ENCODE measurements at places on chromosomes 11 and 22.

DNA sequence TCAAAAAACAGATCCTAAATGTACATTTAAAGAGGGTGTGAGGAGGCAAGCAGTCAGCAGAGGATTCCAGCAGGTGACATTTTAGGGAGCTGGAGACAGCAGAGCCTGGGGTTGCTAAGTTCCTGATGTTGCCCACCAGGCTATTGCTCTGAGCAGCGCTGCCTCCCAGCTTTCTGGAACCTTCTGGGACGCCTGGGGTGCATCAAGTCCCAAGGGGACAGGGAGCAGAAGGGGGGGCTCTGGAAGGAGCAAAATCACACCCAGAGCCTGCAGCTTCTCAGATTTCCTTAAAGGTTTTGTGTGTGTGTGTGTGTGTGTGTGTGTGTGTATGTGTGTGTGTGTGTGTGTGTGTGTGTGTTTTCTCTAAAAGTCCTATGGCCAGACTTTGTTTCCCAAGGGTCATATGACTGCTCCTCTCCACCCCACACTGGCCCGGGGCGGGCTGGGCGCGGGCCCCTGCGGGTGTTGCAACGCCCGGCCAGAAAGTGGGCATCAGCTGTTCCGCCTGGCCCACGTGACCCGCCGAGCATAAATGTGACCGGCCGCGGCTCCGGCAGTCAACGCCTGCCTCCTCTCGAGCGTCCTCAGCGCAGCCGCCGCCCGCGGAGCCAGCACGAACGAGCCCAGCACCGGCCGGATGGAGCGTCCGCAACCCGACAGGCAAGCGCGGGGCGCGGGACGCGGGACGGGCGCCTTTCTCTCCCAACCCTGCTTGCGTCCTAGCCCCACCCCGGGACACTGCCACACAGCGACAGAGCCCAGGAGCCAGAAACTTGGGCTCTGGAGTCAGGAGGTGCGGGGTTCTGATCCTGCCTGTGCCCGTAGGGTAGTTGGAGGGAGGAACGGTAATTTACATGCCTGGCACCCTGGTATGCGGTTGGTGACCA, at the start of gene HMOX1:
TSS of gene HMOX1 (plus strand) at position 560 of the 887 bp plus-strand sequence. CDS start at position 638, 78 bp downstream.
- DNase-seq = peak; percentile 42

DNA sequence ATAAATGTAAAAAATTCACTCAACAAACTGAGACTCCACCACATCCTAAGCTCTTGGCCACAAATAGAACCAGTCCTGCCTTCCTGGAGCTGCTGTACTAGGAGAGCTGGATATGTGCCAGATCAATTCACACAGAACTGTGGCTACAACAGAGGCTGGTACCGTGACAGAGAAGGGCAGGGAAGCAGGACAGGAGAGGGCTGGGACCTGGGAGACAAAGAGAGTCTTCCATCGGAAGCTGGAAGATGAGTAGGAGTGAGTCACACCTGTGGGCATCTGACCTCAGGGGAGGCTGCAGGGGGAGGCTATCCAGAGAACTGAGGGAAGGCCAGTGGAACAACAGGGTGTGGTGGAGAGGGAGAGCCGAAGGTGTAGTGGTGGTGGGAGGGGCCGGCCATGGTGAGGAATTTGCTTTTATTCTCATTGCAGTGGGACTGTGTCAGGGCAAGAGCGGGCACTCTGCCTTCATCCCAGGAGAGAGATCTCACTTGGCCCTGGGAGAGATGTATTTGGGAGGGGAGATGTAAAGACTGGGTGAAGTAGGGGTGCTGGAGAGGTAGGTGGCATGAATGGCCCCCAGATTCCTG, 1.9 kb upstream of the LTBP3 start:
- DNase-seq = no peak

DNA sequence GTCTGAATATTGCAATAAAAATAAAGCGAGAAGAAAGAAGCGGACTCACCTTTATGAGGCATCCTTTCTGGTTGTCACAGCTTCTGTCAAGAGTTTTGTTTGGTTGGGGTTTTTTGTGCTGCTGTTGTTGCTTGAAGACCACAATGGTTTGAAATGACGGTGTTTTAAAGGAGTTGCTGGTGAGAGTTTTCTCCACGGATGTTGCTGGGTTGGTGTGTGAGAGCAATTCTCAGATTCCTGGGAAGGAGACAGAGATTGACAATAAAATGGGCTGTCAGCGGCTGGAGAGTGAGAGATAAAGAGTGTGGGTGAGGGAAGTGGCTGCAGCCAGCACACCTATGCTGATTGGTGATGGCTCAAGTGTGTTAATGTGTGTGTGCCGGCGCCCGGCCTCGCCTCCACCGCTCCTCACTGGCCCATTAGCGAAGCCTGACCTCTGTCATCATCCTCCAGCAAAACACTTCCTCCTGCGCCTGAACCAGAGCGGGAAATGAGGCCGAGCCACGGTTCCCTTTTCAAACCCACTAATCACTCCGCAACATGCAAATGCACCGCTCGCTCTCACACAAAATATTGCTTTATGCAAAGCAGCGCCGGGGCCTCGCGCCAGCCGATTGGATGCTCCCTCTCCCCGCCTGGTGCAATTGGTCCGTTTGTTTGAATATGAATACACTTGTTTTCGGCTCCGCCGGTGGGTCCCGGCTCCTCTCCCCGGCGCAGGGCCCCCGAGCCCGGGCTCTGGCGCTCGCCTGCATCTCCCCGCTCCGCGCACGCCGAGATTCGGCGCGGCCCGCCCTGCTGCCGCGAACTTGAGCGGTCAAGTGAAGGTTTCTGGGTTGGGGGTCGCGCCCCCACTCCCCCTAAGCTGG, at the start of gene PAX6:
TSS of gene PAX6 (minus strand) at position 544 of the 869 bp plus-strand sequence. CDS start 4,911 bp downstream, outside the sequence.
- DNase-seq = peak; percentile 24

GRCh38 chr22:47027766-47028165, 265.3 kb downstream of the TBC1D22A start:
- no peak for DNase-seq

DNA sequence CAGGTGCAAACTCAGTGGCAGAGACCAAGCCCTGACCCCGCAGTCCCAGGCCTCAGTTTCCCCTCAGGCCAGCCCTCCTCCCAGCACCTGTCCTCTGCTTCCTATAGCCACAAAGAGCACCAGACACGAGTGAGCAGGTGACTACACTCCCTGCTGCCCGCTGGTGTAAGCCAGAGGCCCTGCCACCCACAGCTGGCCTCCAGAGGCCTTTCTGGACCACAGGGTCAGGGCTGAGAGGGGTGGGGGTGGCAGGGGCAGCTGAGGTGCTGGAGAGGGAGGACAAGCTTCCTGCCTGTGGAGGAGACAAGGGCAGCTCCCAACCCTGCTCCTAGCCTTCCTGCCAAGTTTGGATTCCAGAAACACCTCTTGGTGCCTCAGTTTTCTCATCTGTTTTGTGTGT, 31.3 kb upstream of the WNT7B start:
- DNase-seq = no peak

DNA sequence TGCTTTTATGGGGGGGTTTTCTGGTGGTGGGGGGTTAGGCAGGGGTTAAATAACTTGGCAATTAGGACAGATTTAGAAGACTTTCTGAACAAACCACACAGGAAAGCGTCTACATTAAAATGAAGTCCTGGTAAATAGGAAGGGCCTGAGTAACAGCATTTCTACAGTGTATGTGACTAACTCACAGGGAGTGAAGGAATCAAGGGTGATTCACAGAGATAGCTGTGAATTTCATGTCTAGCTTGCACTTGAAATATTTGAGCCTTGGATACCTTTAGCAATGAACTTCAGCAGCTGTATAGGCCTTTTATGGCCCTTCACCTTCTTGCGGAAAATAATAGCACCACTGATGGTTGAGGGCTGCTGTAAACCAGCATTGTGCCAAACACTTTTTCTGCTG, 26.1 kb upstream of the LDHA start:
- peak; percentile 7 for DNase-seq
